ENCODE measurements at places on chromosomes 2 and 18. TPM values are rescaled to one million over a fixed set of nuclear protein-coding genes. Genes with fewer than 3 reads are reported as not detected.

DNA sequence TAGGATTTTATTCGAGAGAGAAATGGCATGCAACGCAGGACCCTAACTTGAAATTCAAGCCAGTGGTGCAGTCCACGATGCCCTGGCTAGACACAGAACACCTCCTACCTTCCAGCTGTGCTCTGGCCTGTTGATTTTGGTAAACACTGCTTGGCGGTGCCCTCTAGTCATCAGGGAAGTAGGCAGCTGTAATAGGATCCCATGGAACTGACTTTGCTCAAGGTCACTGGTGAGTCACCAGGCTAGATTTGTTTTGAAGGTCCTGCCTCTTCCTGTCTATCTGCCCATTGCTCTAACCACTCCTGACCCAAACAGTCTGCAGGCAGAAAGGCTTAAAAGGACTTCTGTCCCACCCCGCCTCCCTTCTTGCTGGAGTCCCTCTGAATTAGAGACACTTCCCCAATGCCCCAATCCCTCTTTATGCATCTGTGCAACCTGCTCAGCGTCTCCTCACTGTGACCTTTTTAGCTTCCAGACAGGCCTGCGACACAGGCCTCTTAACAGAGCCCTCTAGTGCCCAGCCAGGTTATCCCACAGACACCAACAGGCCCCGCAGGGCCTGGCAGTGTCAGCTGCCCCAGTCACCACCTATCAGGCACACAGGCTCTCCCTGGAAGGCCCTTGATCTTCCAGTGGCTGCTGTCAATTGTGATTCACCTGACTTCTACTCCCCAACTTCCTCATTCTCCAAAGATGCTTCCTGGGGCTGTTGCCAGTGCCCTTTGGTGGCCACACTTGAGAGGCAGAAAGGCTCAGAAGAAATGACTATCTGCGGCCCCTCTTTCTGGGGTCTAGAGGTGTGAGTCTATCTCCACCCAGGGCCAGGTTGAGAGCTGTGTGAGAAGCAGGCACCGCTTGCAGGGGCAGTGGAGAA lies 5.2 kb downstream of the TMEM127 start:
- peak; percentile 43 for DNase-seq

Gene EMILIN2
- total RNA-seq = 23.3 TPM

DNA sequence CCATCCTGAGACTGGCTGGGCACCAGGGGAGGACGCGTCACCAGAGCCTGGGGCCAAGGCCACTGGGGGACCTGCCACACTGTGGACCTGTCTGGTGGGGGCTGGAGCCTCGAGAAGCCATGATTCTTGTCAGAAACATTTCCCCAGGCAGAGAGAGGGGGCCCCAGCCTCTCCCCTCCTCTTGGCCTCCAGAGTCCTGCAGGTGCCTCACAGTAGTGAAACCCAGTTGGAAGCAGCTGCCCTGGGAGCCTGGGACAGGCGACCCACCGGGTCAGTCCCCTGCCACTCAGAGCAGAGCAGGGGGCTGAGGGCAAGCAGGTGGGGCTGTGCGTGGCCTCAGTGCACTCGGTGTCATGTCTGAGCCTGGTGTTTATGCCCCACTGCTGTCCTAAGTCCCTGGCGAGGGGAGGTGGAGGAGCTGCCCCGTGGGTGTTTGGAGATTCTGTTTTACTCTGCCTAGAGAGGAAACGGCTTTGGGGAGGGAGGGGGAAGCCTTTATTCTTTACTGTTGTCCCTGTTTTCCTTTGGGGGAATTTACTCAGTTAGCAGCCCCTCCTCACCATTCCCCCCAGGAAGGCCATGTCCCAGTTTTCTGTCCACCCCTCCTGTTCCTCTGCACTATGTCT lies 7.7 kb downstream of the OXER1 start:
- DNase-seq = no peak

- no peak for DNase-seq
These were observed 45.3 kb downstream of the SMAD7 start for GRCh38 chr18:48905513-48905912.

- DNase-seq = peak; percentile 50
These were observed 71.2 kb downstream of the PLB1 start for GRCh38 chr2:28567061-28567471.
